ENCODE measurements at places on chromosomes 12 and 14.

DNA sequence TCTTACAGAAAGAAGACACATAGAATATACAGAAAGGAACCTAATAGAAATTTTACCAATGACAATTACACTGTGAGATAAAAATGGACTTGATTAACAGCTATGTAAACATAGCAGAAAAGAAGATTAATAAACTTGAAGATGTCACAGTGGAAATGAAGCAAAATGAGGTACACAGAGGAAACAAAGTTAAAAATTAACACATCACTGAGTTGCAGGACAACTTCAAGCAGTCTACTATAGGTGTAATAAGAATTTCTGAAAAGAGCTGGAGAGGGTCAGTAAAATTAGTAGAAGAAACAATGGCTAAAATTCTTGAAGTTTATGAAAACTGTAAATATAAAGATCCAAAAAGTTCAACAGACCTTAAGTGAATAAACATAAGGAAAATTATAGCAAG, 738.7 kb downstream of the C12orf50 start:
- DNase-seq = no peak

GRCh38 chr12:44021471-44021971, 185.6 kb downstream of the TMEM117 start:
- no peak for DNase-seq

GRCh38 chr14:72894623-72895378, 900 bp upstream of the DPF3 start:
- DNase-seq = peak; percentile 5

DNA sequence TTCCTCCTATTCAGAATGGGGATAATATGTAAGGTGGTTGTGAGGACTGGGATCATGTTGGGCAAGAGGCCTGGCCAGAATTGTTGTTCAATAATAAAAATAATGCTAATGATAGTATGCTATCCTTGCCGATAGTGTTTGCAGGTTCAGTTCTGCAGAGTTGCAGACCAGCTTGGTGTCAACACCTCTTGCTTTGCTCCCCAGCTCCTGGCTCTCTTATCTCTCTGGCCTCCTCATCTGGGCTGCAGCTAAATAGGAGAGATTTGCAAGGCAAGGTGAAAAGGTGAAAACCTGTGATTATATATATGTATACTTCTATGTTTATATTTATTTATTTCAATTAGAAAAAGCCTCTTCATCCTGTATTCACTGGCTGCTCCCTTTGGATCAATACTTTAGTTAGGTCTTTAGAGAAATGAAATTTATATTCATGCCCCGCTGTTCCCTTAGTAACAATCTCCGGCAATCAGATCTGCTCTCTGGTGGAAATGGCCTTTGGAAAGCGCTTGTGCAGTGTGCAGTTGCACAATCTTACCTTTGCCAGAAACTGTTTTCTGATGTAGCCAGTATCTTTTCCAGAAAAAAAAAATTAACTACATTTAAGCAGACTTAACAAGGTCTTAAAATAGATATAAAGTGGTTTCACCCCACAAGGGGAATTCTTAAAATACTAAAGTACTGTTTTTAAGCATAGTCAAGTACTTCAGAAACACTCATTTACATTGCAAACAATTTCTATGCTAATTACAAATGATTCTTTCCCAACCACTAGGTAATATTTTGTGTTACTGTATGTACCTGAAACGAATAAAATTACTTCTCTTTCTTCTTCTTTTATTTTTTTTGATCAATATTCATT, 19.1 kb upstream of the ACVR1B start:
- no peak for DNase-seq

- DNase-seq = no peak
Measured at GRCh38 chr12:130739571-130739970, 23.5 kb upstream of the RIMBP2 start.

- DNase-seq = no peak
Measured at GRCh38 chr14:104292084-104292970, 153.9 kb downstream of the KIF26A start.

DNA sequence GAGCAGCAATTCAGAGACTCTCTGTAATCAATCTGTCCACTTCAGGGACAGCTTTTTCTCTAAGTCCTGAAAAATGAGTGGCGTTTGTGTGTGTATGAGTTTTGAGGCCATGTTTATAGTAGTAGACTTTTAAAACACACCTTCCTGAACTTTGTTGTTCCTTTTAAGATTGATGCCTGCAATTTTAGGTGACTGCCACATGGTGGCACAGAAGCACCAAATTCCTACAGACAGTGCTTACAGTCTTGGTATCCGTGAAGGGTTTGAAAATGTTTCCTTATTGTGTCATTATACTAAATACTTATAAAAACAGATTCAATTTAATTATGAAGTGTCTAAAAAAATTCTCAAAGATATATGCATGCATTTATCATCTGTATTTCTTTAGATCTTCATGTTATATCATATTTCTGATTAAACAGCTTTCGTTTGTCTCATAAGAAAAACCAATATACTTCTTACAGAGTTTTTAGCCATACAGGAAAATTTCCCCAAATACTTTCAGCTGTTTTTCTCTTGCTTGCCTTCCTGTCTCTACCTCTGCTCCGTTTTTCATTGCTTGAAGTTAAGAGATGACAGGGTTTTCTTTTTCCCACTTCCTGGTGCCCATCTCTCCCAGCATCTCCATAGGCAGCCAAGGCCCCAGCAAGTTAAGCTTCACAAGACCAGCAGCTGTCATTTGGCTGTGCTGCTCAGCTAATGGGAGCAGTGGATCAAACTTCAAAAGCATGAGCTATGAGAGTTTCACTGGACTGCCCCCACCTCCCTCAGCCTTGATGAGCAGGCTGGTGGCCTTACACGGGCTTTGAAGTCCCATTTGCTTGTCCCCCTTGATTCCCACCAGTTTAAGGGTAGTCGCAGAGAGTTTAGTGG, 259.6 kb downstream of the AKAP6 start:
- DNase-seq = peak; percentile 6

DNA sequence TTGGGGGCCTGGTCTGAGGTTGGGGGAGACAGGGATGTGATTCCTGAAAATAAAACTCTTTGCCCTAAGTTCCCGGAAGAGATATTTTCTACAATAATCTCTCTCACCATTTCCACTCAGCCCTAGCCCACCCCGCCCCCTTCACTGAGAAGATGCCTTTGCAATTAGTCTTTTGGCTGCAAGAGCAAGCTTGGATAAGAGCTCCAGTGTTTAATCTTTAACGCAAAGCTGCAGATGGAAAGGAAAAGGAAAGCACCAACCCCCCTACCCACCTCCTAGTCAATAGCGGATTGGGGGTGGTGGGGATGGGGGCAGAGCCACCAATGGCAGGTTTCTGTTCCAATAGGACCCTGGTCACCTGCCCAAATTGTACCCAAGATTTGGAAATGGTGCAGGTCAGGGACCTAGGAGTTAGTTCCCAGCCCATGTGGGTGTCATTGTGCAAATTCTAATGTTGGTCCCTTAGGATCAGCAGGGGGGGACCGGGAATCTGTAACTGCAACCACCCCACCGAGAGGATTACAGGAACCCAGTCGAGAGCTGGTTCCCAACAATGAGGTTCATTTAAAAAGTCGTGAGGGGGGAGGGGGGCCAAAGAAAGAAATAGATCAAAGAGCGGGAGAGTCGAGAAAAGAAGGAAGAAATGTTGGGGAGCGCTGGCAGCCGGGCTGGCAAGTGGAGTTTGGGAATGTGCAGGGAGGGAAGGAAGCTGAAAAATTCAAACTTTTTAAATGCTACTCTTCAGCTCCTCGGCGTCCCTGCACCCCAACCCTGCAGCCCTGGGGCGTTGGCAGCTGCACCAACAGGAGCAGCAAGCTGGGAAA, 1.6 kb downstream of the ZFP36L1 start:
- peak; percentile 54 for DNase-seq

DNA sequence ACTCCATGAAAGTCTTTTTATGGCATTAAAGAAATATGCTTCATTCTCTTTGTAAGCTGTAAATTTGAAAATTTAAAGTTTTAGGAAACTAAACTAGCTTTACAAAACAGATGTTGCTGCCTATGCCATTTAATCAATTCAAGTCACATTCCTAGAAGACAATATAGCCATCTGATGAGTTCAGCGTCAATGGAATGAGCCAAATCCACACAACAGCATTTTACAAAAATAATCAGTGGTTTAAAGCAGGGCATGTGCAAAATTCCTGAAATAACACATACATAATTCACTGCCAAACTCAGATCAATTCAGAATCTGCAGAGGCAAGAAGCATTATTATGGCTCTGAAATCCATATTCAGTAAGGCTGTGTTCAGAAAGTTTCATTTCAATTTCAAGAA, 75.6 kb downstream of the MED13L start:
- no peak for DNase-seq

DNA sequence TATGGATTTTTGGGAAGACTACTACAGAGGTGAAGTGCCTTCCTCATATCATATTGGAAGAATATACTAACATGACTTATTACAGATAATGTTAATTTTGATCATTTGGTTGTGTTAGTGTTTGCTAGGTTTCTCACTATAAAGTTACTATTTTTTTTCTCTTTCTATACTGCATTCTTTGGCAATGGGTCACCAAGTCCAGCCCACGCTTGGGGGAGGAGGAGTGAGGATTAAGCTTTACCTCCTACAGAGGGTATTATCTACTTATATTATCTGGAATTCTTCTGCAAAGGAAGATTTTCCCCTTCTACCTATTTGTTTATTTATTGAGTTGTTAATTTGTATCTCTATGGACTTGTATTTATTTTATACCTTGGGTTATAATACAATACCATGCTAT, 31.5 kb downstream of the SCN8A start:
- DNase-seq = no peak

DNA sequence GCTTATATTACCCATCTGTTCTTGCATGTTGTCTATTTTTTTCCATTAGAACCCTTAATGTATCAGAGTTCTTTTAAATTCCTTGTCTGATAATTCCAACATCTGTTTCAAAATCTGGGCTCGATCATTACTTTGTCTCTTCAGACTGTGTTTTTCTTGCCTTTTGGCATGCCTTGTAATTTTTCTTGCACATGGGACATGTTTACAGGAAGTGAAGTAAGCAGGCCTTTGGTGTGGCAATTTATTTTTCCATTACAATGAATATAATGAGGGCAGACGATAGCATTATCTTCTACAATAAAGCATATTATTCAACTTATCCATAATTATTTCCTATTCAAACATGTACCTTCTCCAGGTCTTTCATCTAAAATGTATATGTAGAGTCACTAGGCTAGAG, 48.3 kb downstream of the STXBP6 start:
- no peak for DNase-seq

GRCh38 chr12:25020621-25021243, 71.8 kb upstream of the BCAT1 start:
- DNase-seq = no peak

DNA sequence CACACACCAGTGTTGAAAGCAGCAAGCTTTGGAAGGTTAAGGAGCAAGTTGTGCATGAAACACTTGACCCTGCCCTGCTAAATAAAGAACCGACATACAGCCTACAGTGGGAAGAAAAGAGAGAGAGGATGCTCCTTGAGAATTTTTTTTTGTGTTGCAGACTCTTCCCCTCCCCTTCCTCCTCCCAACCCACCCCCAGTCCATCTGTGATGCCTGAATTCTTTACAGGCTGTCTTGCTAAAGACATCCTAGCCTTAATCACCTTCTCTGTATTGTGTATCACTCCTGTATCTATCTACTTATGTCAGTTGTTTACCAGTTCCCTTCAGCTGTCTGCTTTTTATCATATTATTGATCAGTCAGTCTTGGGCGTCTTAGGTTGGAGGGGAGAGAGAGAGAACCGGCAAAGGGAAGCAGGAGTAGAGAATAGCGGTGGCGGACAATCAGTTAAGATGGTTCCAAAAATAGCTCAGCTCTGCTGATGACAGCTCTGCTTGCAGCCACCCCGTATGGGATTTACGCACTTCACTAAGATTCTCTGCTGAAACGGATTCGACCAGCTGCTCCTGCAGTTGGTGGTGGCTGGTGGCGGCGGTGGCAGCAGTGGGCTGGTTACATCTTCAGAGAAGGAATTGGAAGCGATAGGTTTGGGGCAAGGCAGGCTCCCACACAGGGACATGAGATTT, 664.7 kb downstream of the NRXN3 start:
- DNase-seq = no peak

GRCh38 chr12:127169321-127170181, 1097.4 kb upstream of the TMEM132C start:
- no peak for DNase-seq

DNA sequence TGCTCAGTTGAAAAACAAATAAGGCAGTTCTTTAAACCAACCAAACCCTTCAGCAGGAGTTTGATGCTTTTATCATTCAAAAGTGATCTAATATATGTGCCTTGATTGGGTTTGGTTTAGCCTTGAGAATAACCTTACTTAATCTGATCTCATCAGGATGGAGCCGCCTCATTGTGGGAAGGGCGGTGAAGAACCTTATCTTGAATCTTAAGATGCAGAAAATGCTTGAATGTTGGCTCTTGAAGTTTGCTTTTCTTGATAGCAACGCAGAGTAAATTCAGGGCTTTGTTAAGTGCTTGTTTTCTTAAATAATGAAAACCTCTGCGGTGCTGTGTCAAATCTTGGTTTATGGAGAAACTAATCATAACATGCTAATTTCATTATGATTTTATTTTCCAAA, 138.2 kb downstream of the MON2 start:
- DNase-seq = no peak

DNA sequence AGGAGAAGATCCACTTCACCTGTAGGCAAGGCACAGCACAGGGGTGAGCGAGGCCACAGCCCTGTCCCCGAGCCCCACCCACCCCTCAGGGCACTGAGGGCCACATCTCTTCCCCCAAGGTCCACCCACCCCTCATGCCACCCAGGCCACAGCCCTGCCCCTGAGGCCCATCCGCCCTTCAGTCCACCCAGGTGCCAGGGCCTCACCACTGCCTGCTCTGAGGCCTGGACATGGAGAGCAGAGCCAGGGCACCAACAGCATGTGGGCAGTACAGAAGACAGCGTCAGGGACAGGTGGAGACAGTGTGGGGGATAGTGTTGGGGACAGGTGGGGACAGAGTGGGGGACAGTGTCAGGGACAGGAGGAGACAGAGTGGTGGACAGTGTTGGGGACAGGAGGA, 138.3 kb downstream of the TMEM121 start:
- no peak for DNase-seq

GRCh38 chr12:108567406-108568337, 5.3 kb downstream of the ISCU start:
- DNase-seq = no peak

DNA sequence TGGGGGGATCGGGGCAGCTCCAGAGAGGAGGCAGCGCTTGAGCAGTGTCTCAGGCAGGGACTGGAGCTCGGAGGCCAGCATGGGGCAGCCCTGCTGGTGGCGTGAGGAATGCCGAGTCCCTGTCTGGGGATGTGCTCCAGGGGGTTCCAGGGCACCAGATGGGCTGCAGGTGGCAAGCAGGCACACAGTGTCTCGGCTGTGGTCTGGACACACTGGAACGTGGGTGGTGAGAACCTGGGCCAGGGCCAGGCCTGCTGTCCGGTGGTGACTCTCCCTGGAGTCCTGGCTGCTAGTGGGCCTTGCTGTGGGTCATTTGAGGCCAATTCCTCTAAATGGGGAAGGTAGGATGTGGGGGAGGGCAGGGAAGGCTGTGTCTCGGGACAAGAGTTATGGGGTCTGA, 199.4 kb upstream of the RTL1 start:
- DNase-seq = no peak

- DNase-seq = no peak
Measured at GRCh38 chr12:125981610-125982253, 916.5 kb downstream of the AACS start.

- DNase-seq = no peak
Measured at GRCh38 chr12:99435095-99435791, 212.3 kb upstream of the GARIN6 start.

- peak; percentile 49 for DNase-seq
Measured at GRCh38 chr12:124036657-124037109, 63.7 kb downstream of the ZNF664 start.

GRCh38 chr12:111434680-111435338, 29.1 kb downstream of the SH2B3 start:
- peak; percentile 85 for DNase-seq

GRCh38 chr12:120554678-120555077, 20.5 kb downstream of the RNF10 start:
- no peak for DNase-seq
